ENCODE measurements at places on chromosomes 2 and 18.

GRCh38 chr18:54277899-54278298 is 8.6 kb downstream of the POLI start:
- no peak for DNase-seq

DNA sequence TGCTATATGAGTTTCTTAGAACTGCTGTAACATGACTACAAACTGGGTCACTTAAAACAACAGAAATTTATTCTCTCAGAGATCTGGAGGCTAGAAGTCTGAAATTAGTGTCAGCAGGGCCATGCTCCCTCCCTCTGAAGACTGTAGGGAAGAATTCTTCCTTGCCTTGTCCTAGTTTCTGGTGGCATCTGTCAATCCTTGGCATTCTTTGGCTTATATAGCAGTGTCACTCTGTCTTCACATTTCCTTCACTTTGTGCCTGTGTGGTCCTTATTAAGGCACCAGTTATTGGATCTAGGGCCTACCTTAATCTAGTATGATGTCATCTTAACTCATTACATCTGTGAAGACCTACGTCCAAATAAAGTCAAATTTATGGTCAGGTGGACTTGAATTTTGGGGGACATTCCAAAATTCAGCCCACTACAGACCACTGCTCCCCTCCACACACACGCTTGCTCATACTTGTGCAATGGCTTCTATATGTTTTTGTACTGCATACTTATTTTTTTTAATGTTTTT is 7.6 kb downstream of the ZC3H15 start:
- DNase-seq = no peak

DNA sequence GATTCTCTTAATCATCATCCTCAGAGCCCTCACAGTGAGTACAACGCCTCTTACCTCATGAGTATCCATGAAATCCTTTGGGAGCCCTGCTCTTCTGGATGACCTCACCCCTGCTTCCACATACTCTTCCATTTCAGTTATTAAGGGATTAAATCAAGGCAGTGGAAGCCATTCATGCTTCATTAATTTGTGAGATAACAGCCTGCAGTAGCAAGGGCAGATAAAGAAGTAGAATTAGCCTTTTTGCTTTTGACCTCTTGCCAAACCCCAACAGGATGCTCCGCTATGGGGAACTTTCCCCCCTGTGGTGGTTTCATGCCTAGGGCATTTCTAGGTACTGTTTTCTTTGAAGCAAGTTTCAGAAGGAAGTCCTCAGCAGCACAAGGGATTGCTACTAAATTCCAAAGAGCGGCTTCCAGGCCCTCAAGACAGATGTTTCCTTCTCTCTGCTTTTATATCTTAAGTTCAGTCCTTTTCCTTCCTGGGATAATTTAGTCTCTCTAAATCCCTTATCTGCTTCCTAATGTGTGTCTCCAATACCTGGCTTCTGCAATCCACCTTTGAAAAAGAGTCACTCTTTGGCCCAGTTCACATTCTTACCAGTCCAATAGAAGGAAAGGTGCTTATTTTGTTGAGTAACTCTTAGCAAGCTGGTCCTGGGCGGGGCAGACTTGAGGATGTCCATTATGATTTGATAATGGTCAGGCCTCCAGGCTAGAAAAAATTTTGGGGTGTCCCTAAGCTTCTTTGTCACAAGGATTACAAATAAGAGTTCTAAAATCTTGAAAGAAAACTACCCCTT is 76.9 kb downstream of the MYO1B start:
- DNase-seq = no peak

GRCh38 chr2:3309496-3310355 is 67.9 kb downstream of the EIPR1 start:
- no peak for DNase-seq

DNA sequence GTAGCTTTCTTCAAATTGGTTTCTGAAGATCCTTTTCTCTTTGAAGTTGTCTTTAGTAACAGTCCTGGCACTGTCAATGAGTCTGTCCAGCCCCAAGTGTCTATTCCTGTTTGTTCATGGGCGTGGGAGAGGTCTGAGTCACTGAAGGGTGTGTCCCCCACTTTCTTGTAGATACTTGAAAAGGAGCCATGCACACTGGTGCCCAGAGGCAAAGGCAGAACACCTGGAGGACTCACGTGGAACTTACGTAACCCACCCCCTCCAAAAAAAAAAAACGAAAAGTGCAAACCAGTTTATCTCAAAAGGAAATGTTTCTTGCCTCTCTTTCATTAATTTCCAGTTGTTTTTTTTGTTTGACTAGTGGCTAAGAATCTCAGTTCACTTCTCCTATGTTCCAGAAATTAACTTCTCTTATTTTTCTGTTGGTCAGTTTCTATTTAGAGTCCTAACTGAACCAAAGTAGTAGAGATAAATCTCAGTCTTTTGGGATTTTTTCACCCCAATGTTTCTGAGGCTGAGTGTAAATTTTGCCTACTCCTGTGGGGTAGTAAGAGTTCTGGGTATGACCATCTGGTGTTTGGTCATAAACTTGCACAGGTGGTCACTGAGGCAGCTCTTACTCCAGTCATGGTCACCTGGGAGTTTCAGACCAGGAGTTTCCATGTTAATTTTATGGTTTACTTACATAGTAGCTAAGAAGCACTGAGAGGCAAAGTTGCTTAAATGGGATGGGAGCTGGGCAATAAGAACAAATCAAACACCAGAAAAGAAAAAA is 54.9 kb downstream of the DSC3 start:
- DNase-seq = no peak

GRCh38 chr18:71450257-71450656 is 1093.9 kb downstream of the CBLN2 start:
- DNase-seq = no peak

GRCh38 chr2:152766928-152767327 is 48.5 kb downstream of the ARL6IP6 start:
- no peak for DNase-seq

DNA sequence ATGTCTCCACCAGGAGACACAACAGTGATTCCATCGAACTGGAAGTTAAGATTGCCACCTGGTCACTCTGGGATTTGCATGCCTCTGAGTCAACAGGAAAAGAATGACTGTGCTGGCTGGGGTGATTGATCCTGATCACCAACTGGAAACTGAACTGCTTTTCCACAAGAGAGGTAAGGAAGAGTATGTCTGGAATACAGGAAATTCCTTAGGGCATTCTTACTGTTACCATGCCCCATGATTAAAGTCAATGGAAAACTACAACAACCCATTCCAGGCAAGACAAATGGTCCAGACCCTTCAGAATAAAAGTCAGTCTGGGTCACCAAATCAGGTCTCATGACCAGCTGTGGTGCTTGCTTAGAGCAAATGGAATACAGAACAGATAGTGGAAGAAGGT is 12.0 kb upstream of the DDX1 start:
- DNase-seq = no peak

- DNase-seq = no peak
Observed at GRCh38 chr2:31267437-31268120, 33.6 kb downstream of the EHD3 start.

DNA sequence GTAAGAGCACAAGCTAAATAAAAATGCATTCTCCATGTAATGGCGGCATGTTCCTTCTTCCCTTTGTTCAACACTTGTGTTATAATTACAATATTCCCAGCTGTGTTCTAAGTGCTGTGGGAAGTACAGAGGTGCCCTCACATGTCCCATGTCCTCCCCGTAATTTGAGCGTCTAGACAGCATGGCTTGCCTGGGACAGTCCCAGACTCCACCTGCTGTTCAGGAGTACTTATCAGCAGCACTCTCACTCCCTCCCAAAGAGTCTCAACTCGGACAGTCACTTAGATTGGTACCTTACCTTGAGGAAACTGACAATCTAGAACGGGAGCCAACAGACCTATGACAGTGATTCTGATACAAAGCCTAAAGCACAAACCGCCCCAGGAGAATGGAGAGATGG is 370.5 kb downstream of the EIPR1 start:
- DNase-seq = no peak

- DNase-seq = no peak
Observed at GRCh38 chr2:9472511-9472910, 1.8 kb upstream of the IAH1 start.

GRCh38 chr2:181674461-181674860 is 5.9 kb downstream of the NEUROD1 start:
- DNase-seq = no peak

DNA sequence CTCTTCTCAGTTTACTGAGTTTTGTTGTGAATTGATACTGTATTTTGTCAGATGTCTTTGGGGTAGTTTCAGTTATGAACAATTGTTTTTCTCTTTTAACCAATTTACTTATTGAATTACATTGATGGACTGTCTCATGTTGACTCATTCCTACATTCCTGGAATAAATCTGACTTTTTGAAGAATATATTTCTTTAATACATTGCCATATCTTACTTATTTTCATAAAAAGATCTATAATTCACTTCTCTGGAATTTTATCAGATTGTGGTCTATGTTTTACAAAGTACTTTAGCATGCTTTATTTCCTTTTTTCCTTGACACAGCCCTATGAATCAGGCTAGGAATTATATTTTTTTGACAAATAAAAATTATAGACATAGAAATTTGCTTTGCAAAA is 268.3 kb downstream of the PLCL1 start:
- no peak for DNase-seq

GRCh38 chr2:58291726-58292438 is 50.8 kb upstream of the FANCL start:
- no peak for DNase-seq

DNA sequence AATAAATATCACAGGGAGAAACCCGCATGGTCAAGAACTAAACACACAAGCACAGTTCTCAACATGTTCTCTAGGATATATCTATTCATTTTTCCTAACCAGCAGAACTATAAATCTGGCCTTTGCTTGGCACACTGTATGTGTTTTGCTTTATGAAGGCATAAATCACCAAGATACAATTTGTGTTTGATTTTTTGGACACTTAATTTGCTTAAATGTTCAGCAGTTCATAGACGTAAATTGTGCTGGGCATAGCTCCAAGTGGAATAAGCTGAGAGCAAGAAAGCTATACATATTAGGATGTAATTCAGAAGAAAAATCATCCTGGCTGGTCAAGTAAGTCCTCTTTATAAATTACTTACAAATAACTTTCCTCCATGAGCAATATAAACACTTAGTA is 341.5 kb upstream of the ATP5MC3 start:
- peak; percentile 9 for DNase-seq

GRCh38 chr2:173752152-173752551 is 213.0 kb downstream of the SP3 start:
- DNase-seq = no peak

- no peak for DNase-seq
Observed at GRCh38 chr2:152297715-152298114, 37.3 kb upstream of the FMNL2 start.

DNA sequence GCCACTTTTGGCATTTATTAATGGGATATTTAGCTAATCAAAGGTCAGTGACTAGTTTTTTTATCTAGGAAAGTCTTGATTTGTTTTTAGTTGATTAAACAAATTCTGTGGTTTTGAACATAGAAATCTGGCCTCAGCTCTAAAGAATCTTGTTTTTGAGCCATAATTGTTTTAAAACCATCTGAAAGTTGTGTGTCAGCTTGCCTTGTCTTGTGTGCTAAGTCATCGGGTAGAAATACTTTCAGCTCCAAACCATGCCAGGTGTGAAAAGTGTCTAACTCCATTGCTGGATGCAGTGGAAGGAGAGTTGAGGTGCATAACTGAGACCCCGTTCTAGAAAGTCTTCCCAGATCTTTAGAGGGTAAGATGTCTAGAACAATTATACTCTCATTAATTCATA is 22.7 kb downstream of the FARP2 start:
- DNase-seq = no peak

DNA sequence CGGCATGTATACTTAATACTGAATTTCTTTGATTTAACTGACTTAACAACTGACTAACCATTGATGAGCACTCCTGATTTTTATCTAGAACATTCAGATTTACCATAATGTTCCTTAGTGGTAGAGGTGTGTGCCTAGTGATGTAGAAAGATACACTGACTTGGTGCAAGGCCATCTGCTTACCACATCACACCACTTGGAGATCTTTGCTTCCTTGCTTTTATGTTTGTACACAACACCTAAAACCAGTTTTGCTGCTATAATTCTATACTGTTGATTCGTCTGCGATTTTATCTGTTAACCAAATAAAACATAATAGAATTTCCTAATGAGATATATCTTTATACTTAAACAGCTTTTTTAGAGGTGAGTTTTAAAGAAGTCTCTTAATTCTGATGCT is 3.9 kb upstream of the FARP2 start:
- DNase-seq = no peak
